Hematopoietic multipotent progenitor cell (in vitro differentiated cells): ENCODE measurements at places on chromosomes 3 and 15.

DNA sequence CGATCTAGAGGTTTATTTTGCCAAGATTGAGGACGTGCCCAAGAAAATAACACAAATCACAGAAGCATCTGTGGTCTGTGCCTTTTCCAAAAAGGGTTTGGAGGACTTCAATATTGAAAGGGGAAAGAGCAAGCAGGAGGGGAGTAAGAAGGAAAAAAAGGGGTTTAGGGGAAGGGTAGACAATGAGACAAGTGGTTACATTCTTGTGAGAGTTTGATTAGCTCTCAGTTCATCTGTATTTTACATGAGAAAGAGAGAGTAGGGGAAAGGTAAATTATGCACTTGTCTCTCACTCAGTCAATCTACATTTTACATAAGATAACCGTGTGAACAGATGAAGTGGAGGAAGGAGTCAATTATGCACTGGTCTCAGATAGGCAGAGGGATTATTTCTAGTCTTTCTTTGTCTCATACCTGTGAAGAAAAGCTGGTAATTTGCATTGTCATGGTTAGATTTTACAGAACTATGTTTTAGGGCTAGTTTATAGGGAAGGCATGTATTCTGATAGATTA lies 931.3 kb downstream of the CADM2 start:
- no peak for DNase-seq

GRCh38 chr15:63076714-63077046 lies 34.1 kb downstream of the TPM1 start:
- no peak for DNase-seq

GRCh38 chr15:84143753-84144314 lies 91.7 kb upstream of the GOLGA6L4 start:
- no peak for DNase-seq

GRCh38 chr3:31377045-31377642 lies 155.6 kb upstream of the STT3B start:
- DNase-seq: no peak

DNA sequence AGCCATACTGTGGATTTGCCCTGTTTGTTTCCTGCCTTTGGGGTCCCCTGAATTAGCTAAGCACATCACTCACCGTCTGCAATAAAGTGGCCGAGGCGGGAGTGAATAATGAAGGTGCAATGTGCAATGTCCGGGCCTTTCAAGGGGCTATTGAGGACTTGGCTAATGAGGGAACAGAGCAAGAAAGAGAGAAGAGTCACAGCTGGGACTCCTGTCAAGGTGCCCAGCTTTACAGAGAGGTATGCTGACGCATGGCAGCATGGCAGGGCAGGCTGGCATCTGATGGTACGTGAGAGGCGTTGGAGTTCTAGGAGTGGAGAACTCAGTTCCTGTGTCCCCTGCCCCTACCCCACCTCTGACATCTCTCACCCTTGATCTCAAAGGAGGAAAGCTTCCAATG lies 13.8 kb upstream of the ATP2B2 start:
- no peak for DNase-seq

GRCh38 chr3:39644176-39644575 lies 165.2 kb upstream of the MYRIP start:
- DNase-seq: no peak

GRCh38 chr3:108097322-108098002 lies 6.6 kb upstream of the CD47 start:
- no peak for DNase-seq

DNA sequence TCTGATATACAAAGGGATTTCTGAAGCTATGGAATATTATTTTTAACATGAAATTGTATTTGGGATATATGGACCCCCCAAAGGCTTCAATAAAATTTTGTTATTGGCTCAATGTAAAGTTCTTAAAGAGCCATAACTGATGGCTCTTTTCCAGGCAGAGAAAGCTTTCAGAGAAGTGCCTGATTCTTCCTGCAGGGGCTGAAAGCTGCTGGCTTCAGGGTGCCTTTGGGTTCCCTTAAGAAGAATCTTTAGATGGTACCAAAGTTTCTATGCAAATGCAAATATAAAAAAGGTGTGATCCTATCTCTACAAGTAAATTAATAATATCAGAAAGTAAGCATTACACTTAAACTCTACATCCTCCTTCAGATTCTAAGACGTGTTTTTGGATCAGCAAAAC lies 72.6 kb downstream of the NR2F2 start:
- DNase-seq: no peak

DNA sequence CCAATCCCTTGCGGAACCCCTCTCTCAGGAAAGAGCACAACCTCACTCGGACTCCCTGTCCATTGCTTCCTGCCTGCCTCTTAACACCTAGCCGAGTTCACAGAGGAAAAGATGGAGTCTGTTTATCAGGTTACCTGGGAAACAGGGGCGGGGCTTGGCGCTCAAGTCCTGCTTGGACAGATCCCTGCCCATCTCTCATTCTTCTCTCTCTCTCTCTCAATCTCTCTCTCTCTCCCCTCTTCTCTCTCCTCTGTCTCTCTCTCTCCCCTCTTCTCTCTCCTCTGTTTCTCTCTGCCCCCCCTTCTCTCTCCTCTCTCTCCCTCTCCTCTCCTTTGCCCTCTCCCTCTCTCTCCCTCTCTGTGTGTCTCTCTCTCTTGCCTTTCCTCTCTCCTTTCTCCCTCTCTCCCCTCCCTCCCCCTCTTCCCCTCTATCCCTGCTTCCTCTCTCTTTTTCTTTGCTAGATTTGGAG lies at the start of gene EFHB:
Gene EFHB (minus strand): TSS at position 120 of the 469 bp plus-strand sequence. CDS start 199 bp downstream, outside the sequence.
- DNase-seq: no peak

DNA sequence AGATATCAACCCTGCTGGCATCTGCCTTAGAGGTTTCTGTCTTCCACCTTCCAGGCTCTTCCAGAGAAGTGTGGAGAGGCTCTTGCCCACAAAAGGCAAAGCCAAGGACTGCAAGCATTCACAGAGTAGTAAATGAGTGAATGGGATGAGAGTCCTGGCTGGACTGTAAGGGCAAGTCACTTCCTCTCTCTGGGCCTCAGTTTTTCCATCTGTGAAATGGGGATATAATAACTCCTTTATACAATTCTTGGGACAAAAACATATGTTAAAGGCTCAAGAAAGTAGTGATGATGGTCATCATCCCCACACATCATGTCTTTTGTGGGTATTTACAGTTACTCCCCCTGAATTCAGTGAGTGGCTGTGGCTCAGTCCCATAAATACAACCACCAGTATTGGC lies 10.7 kb upstream of the FGD5 start:
- no peak for DNase-seq

GRCh38 chr15:55290528-55291057 lies 980 bp upstream of the RAB27A start:
- DNase-seq: peak; percentile 91

DNA sequence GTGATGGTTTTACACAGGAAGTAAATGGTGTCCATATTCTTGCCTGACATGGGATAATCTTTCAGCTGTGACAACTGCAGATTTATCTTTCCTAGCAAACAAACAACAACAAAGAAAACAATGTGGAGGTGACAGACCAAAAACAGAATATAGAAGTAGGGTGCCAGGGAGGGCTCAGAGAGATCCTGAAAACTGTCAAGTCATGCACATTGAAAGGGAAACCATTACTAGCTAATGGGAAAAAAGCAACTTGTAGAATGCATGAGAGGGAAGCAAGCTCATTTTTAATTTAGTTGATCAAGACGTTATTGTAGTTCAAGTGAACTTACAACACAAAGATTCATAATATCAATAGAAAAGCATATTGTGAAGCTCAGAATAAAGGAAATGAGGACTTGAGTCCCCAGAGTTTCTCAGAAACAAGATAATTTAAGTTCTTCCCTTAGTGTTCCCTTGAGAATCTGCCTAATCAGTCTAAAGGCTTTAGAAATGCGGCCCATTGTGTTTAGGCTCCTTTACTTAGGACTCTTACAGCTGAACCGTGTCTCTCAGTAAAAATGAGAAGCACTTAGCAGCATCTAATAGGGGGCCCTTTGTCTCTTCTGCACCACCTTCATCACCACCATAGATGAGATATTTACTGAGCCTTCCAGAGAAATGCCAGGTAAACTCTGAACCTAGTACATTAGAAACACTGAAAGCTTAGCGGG lies 115.6 kb upstream of the CADPS start:
- no peak for DNase-seq

GRCh38 chr3:634511-634910 lies 437.9 kb downstream of the CHL1 start:
- DNase-seq: no peak

DNA sequence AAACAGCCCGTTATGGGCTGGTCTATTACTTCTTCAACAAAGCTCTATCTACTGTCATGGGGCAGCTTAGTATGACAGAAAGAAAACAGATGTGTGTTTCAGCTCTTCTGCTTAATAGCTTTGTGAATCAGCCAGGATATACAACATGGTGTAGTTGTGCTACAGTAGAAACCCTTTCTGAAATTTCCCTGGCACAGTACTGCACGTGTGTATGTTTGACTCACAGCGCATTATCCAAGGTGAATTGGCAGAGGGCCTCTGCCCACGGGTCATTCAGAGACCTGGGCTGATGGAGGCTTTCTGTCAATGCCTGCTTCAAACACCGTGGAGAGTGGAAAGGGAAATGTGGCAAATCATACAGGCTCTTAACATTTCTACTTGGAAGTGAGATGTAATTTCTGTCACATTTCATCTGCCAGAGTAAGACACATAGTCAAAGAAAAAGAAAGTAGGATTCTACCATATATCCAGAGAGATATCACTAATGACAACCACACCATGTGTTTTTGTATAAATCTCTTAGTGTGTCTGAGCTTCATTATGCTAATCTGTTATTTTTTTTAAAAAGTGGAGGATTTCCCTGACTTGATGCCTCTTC lies 505.1 kb downstream of the CNTN4 start:
- no peak for DNase-seq

- DNase-seq: no peak
These were observed 39.8 kb upstream of the GMNC start for GRCh38 chr3:190902292-190902691.

GRCh38 chr3:30749230-30749629 lies 142.8 kb downstream of the TGFBR2 start:
- no peak for DNase-seq

DNA sequence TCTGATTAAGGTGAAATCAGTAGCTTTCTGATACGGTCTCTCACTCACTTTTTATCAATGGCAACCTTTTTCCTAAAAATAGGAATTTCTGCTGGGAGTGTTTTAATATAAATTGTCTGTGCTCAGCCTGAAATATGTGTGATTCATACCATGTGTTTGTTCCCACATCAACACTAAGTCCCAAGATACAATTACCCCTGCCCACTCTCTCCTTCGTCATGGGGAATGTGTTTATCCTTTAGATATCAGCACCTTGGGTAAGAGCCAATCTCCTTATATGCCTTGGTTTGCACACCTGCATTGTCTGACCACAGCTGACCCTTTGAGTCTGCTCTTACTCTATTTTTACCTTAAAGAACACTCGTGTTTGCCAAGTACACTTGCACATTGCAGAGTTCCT lies 356.4 kb downstream of the LPP start:
- DNase-seq: no peak

GRCh38 chr3:190281308-190282051 lies 40.8 kb downstream of the CLDN1 start:
- DNase-seq: no peak

DNA sequence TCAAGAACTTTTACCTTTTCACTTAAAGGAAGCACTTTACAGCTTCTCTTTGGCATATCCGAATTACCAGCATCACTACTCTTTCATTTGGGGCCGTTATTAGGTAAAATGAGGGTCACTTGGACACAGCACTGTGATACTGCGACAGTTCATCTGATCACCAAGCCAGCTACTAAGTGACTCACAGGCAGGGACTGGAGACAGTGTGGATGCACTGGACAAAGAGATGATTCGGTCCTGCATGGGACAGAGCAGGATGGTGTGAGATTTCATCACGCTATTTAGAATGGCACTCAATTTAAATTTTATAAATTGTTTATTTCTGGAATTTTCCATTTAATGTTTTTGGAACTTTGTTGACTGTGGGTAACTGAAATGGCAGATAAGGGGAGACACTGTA lies 166.9 kb upstream of the IL12A start:
- no peak for DNase-seq

- no peak for DNase-seq
These were observed 92.0 kb upstream of the RNU6-1 start for GRCh38 chr15:67931861-67932260.

DNA sequence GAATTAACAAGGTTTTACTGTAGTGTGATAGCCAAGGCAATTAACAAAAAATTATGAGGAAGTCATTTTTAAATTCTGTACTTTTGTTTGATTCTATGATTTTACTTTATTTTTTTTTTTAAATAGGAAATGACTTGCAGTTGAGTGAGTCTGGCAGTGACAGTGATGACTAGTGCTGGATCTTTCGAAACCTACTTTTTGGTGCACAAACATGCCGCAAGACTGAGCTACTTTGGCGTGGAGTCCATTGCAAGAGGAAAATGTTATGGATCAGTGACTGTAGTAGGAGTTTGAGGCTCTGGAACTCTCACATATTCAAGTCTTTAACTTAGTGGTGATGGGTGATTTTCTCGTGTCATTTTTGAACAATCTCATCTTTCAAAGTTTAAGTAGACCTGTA lies 11.6 kb downstream of the EAF1 start:
- peak; percentile 57 for DNase-seq

GRCh38 chr3:120182613-120183511 lies 88.6 kb upstream of the GSK3B start:
- DNase-seq: no peak

GRCh38 chr3:150098621-150099020 lies 127.9 kb upstream of the PFN2 start:
- no peak for DNase-seq

DNA sequence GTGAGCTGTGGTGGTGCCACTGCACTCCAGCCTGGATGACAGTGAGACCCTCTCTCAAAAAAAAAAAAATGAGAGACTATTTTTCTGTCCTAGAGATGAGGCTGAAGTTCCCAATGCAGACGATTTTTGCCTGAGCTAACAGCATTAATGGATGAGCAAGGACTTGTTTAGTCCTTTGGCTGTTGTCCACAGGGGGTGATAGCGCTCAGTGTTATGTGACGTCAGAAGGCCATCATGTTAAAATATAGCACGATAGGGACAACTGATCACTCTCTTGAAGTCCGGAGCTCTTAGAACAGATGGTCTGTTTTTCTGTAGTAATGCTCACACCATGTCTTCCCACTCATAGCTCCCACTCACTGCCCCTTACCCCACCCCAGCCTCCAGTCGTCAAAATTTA lies 6.8 kb downstream of the TRNT1 start:
- DNase-seq: no peak

DNA sequence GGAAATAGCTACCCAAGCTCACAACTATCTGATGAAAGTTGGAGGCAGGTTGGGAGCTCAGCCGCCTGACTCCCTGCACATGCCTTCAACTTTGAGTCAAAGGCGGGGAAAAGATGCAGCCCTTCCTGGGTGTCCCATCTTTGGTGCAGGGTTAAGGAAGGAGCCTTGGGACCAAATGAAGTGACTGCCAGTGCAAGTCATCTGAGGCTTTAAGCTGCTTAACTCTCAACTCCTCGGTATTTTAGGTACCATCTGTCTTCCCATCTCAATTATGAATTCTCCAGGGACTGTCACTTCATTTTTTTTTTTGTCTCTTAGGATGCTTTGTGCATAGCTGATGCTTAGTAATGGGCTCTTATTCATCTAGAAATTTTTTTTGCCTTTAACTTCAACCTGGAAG lies 408.8 kb upstream of the C2CD4B start:
- DNase-seq: no peak

- no peak for DNase-seq
These were observed 26.3 kb downstream of the ESYT3 start for GRCh38 chr3:138460536-138461205.

- no peak for DNase-seq
These were observed 55.2 kb upstream of the GCNT3 start for GRCh38 chr15:59556380-59556779.

- DNase-seq: no peak
These were observed 60.2 kb downstream of the CORO2B start for GRCh38 chr15:68638953-68639515.

GRCh38 chr3:120909602-120909878 lies 1.5 kb downstream of the STXBP5L start:
- DNase-seq: no peak
